ENCODE measurements at places on chromosomes 16 and 17.

GRCh38 chr16:82020051-82020450, 8.8 kb upstream of the SDR42E1 start:
- no peak for DNase-seq

DNA sequence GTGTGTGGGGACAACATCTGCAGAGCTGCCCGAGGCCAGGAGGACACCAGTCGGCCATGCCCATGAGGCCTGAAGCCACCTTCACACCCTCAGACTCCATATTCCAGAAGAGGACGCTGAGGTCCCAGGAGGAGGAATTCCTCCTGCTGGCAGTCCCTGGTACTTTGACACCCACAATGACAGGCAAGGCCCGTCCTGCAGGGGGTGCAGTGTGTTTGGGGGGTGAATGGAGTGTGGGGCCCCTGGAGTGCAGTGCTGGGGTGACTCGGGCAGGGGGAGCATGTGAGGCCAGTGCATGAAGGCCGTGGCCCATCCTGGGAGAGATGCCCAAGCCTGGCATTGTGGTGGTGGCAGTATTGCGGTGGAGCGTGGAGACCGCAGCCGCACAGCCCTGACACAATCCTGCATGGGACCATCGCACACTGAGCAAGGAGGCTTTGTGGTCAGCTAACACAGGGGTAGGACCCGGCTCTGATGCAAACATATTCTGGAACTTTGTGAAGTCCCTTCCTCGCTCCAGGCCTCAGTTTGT, 52.2 kb downstream of the ZDHHC7 start:
- DNase-seq: no peak

DNA sequence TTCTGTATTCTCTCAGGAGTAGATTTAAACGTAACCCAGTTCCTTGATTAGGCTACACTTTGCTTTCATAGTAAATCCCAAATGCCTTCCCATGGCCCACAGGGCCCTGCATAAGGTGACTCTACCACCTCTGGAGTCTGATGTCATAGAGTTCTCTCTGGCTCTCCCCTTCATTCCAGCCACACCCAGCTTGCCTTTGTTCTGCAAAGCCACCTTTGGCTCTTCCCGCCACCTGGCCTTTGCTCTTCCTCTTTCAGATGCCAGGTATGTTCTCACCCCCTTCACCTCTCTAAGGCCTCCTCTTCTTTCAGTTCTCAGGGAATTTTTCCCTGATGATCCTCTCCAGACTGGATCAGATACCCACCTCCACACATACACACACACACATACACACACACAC, 141.3 kb upstream of the HSBP1 start:
- DNase-seq: no peak

DNA sequence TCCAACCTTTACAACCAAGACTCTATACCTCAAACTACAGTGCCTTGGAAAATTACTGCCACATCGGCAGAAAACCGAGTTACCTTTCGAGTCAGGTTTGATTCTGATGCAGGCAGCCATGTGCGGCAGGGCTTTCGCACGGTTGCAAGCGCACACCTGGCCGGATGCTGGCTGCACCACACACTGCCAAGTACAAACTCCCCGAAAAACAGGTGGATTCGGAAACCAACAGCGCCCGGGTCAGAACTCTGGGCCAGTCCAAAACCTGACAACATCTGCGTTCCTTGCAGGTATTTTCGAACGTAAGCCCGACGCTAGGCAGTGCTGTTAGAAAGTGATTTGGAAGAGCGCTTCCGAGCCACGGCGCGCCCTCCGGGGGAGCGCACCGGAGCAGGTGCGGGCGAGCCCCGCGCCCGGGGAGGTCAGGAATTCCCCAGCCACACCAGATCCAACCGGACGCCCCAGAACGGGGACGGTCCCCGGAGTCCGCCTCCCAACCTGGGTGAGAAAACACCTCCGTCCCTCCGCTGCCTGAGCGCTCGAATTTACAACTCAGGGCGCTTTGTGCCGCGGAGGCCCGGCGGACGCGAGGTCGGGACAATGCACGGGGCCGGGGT, 1.2 kb downstream of the USP7 start:
- DNase-seq: peak; percentile 35

- no peak for DNase-seq
Observed at GRCh38 chr17:33596899-33597298, 303.8 kb upstream of the ASIC2 start.

DNA sequence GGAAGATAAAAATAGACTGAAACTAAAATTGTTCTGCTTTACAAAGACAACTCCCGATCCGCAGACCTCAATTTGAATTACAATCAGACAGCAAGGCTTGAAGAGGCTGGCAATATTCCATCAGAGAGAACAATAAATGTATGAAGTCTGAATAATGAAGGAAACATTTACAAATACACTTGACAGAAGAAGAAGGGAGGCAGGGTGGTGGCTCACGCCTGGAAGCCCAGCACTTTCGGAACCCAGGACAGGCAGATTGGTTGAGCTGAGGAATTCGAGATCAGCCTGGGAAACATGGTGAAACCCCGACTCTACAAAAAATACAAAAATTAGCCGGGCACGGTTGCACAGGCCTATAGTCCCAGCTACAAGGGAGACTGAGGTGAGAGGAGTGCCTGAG, 14.6 kb downstream of the ODF4 start:
- no peak for DNase-seq

- DNase-seq: no peak
Observed at GRCh38 chr17:38748149-38748891, at the start of gene PCGF2. TSS of gene PCGF2 (minus strand) at chr17:38748336. CDS start at chr17:38740402, 7,934 bp downstream.

GRCh38 chr17:8679126-8679525, 48.6 kb upstream of the MYH10 start:
- no peak for DNase-seq

DNA sequence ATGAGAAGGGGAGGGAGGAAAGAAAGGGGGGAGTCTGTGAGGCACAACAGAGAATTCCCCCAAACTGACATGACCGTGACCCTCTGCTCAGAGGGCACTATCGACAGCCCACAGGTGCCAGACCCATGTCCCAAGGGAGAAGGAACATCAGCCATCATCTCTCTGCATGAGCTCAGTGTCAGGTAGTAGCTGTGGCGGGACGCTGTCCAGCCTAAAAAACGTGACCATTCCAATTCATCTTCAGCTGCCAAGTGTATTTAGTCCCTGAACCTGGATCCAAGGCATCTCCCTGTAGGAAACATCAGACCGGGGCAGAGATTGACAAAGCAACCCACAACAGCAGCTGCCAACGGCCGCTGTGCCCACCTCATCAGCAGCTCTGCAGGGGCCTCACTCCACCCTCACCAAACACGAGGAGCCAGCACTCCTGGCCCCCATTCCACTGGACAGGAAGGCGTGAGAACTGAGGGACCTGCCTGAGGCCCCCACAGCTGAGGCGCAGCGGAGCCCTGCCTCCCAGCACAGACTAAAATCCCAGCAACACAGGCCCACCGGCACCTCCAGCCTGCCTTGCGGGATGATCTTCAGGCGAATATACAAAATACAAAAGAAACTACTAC, 8.6 kb downstream of the TAF1C start:
- no peak for DNase-seq

DNA sequence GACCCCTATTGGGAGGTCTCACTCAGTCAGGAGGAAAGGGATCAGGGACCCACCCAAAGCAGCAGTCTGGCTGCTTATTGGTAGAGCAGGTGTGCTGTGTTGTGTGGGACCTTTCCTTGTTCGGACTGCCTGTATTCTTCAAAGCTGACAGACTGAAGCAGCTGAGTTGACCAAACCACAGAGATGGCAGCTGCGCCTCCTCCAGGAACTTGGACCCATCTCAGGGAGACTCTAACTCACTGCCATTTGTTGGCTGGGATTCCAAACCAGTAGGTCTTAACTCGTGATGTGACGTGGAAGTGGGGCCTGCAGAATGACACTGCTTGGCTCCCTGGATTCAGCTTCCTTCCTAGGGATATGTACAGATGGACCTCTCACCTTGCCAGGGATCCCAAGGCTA, 9.6 kb upstream of the UQCRC2 start:
- no peak for DNase-seq

GRCh38 chr17:80805032-80805751, 186.4 kb upstream of the CHMP6 start:
- DNase-seq: no peak

DNA sequence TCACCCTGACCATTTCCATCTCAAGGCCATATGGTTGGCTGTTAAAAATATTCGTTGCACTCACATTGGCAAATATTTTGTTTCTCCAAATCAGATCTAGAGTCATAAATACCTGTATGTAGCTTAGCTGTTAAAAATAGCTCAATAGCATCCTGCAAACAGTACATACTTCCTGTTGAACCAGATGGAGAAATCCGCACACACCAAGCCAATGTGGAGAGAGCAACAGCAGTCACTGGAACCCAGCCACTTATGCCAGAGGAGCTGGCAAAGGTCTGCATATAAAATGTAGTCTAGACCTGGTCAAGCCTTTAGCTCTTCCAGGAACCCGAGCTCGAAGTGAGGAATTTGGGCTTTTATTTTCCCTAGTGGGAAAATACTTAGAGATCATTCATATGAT, 146.4 kb upstream of the KCNJ16 start:
- DNase-seq: no peak

DNA sequence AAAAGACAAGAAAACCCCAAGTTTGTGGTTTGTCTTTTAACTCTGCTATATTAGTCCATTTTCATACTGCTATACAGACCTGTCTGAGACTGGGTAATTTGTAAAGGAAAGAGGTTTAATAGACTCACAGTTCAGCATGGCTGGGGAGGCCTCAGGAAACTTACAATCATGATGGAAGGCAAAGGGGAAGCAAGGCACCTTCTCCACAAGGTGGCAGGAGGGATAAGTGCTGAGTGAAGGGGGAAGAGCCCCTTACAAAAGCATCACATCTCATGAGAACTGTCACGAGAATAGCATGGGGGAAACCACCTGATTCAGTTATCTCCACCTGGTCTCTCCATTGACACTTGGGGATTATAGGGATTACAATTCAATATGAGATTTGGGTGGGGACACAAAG, 13.5 kb upstream of the ADAM11 start:
- no peak for DNase-seq

- no peak for DNase-seq
Observed at GRCh38 chr17:50161911-50162288, 3.9 kb upstream of the SGCA start.

GRCh38 chr16:75251280-75252048, at the start of gene BCAR1:
TSS of gene BCAR1 (minus strand) at chr16:75251624. CDS start at chr16:75251482, 142 bp downstream.
- DNase-seq: no peak

Measured in activated CD4-positive, alpha-beta T cell treated with anti-CD3 and anti-CD28 coated beads, Interleukin-2, amount 50 U/mL, for 4 hours (primary cell).